ENCODE measurements at places on chromosomes 6 and 20. TPM values are rescaled to one million over a fixed set of nuclear protein-coding genes. Genes with fewer than 3 reads are reported as not detected.

GRCh38 chr20:56835829-56836550, 206.9 kb downstream of the TFAP2C start:
- no peak for DNase-seq

DNA sequence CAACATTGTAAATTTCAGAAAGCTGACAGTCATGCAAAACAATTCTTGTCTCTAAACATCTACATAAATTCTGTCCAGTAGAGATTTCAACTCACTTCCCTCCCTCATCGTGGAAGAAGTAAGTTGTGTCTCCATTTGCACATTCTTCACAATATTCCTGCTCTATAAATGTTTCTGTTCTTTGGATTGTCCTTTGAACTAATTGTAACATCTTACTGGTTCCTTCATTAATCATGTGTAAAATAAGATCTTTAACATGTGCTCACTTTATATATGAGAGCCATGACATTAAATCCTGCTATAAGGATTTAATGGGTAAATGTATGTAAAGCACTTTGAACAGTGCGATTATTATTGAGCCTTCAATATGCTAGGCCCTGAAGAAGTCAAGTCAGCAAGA, 7.0 kb upstream of the LTV1 start:
- no peak for DNase-seq

DNA sequence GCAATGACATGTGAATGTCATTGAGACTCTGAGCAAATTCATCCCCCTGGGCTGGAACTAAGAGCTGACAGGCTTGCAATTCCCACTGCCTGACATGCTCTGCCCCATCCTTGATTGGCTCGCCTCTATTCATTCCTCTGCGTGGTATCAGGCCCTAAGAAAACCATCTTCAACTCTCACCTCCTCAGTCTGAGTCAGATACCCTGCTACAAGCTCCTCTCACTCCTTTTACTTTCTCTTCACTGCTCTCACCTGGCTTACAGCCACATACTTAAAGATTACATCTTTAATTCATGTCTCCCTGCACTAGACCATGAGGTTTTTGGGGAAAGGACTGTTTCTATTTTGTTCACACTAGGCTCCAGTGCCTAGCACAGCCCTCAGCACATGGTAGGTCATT, 131.6 kb downstream of the KIF6 start:
- no peak for DNase-seq

- DNase-seq: no peak
Measured at GRCh38 chr20:37007898-37008649, 56.6 kb upstream of the SAMHD1 start.

HLA-DRA gene
- polyA plus RNA-seq: 32.1 TPM

ABHD16B gene
- polyA plus RNA-seq: not detected

- DNase-seq: peak; percentile 16
Measured at GRCh38 chr20:32902456-32903420, 44.0 kb downstream of the EFCAB8 start.

Measured in muscle of back (tissue), 13 donors.